ELF-1 (cell line): ENCODE measurements at places on chromosomes 11 and 22.

DNA sequence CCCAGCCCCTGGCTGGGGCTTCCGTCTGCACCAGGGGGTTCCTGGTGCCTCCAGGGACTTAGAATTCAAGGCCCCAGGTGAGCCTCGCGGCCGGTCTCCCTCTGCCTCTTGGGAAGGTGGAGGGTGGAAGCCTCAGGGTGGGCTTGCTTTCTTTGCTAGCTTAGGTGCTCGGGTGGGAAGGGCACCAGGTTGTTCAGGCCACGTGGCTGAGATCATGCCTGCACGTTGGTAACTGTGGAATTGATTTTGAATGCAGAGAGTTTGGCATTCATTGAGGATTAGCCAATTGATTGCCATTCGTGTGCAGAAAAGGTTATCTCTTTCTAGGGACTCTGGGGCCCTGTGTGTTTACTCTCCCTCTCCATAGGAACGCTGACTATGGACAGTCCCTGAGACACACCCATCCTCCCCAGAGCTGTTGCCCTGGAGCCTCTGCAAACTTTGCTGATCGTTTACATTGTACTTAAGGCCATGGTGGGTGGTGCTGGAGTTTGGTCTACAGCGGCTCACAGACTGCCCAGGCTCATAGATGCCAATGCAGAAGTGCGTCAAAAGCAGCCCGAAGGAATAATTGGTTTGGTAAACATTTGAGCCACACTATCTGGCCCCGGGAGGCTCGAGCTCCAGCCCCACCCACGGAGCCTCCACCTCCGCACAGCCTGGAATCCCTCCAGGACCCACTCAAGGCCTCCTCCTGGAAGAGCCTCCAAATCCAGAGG is 1457.7 kb downstream of the BRD1 start:
- DNase-seq = peak; percentile 64

- DNase-seq = no peak
These were observed 396.8 kb downstream of the GUCY1A2 start for GRCh38 chr11:106621484-106621883.

GRCh38 chr22:36367479-36367878 is 20.3 kb downstream of the MYH9 start:
- DNase-seq = no peak

DNA sequence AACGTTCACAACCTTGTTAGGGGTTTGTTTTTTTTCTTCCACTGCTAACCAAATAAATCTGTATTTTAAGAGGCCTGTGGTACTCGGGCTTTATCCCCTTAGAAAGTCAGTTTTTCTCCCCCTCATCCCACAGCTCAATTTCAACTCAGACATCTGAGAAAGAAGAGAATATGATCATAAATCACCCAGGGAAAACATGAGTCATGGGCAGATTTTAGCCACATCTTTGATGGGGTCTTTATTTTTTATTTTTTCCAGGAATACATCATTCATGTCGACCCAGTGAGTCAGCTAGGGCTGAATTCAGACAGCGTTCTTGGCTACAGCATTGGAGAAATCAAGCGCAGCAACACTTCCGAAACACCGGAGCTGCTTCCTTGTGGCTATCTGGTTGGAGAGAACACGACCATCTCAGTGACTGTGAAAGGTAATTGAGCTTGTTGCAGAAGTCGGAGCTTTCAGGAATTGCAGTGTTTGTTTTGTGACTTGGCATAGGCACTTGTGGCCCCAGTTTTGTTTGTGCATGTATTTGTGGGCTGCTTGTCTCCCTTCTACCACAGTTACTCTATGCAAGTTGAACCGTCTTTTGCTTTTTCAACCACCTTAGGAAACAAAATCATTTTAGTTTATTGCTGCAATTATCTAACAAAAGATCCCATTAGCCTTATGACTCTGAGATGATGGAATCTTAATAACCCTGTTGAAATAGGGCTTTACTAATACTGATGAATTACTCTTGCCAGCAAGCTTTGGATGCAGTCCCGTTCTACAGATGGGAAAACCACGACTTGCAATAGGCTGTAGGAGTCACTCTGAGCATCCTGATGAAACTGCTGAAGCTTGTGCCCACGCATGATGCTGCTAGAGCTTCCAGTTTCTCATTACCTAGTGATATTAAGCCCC is 62.7 kb downstream of the DBX1 start:
- no peak for DNase-seq

DNA sequence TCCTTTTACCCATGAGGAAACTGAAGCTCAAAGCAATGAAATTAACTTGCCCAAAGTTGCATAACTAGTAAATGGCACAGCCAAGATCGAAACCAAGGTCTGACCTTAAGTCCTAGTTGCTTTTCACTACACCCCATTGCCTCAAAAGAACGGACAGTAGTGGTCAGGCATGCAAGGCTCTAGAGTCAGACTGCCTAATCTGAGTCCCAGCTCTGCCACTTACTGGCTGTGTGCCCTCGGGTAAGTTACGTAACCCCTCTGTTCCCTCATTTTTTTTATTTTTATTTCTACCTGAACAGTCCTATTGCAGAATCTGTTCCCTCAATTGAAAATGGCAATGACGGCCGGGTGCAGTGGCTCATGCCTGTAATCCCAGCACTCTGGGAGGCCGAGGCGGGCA is 9.6 kb downstream of the CYB561A3 start:
- DNase-seq = no peak

DNA sequence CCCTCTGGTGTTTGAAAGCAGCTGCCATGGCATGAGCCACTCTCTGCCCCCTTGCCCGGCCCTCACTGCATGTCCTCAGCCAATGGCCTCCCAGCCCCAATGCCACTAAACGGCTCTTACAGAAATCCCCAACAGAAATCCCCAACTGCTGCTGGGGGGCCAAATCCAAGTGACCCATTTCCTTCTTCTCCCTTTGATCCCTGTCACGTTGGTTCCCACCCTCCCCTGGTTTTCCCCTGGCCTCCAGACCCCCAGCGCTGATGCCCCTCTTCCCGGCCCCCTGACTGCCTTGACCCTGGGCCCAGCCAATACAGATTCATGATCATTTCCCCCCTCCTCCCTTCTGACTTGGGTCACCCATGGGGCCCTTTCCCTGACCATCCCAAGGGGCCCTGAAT is 30.9 kb downstream of the IGLL1 start:
- no peak for DNase-seq

GRCh38 chr11:11662578-11662977 is 40.8 kb upstream of the GALNT18 start:
- DNase-seq = no peak

- no peak for DNase-seq
These were observed 429.6 kb downstream of the METTL15 start for GRCh38 chr11:28537822-28538221.

- DNase-seq = peak; percentile 37
These were observed 33.2 kb upstream of the CCDC89 start for GRCh38 chr11:85718991-85719807.

DNA sequence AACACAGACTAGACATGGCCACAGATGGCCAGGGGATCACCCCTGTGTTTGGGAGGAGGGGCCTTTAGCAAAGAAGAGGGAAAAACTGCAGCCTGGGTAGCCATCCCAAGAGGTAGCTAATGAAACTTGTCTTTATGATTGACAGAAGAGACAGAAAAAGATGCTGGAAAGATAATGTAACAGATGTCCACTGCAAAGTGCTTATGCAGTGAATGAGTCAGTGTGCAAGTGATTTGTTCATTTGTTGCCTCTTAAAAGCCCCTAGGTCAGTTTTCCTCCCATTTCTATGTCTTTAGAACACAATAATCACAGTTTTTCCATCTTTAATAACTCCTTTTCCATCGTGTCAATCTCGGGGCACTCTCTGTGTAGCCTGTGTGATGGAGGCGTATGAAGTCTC is 57.2 kb downstream of the INSC start:
- no peak for DNase-seq

DNA sequence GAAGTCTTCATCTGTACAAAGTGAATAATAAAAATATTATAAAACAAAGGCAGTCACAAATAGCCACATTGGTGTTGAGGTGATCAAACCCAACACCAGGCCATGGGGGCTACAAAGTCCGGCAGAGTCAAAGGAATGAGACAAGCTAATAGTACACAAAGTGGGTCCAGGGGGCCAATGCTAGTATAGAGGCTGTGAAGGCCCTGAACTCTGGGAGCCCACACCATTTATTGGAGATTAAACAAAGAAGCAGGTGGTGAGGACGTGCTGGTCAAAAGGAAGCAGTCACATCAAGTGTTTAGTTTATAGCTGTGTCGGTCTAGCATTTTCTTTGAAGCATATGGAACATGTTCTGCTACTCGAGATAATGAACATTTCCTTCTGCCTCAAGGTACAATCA is 58.6 kb upstream of the CCT8L2 start:
- DNase-seq = no peak
